ENCODE measurements at places on chromosomes 5 and 9.

DNA sequence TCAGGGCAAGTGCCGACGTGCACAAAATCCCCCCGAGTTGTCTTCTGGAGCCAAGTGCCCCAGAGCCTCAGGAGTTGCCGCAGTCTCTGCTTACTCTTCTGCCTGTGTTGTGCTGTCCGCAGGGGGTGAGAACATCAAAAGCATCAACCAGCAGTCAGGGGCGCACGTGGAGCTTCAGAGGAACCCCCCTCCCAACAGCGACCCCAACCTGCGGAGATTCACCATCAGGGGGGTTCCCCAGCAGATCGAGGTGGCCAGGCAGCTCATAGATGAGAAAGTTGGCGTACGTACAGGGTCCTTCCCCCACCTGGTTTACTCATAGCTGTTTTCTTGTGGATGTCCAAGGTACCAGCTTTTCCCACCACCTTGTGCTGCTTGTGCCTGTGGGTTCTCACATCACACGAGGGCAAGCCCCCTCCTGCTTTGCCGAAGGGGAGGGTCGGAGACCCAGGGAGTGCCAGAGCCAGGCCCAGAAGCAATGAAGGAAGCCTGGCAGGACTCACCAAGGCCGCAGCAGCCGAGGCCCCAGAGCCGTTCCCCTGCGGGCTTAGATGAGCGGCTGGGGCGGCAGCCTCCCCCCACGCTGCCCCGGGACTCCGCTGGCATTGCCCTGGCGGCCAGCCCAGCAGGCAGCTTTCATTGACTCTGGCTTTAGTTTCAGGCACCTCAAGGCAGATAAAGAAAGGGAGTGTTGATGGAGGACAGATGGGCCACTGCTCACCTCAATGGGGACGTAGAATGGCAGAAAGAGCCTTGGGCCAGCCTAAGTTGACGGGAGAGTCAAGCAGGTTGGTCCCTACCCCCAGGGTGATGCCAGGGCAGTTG is 33.7 kb upstream of the PRDM12 start:
- no peak for DNase-seq

DNA sequence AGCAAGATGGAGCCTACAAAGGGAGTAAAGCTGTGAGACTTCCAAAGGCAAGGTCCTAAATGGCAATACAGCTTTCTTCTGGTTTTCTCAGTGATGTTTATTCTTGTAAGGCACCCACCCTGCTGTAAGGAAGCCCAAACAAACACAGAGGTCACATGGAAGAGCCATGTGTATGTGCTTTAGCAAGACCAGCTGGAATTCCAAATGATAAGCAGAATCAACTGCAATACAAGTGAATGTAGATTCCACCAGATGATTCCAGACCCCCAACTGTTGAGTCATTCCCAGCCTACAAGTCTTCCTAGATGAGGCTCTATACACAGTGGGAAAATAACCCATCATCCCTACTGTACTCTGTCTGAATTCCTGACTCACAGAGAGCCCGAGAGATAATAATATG is 122.8 kb downstream of the DEPDC1B start:
- DNase-seq, result no peak

DNA sequence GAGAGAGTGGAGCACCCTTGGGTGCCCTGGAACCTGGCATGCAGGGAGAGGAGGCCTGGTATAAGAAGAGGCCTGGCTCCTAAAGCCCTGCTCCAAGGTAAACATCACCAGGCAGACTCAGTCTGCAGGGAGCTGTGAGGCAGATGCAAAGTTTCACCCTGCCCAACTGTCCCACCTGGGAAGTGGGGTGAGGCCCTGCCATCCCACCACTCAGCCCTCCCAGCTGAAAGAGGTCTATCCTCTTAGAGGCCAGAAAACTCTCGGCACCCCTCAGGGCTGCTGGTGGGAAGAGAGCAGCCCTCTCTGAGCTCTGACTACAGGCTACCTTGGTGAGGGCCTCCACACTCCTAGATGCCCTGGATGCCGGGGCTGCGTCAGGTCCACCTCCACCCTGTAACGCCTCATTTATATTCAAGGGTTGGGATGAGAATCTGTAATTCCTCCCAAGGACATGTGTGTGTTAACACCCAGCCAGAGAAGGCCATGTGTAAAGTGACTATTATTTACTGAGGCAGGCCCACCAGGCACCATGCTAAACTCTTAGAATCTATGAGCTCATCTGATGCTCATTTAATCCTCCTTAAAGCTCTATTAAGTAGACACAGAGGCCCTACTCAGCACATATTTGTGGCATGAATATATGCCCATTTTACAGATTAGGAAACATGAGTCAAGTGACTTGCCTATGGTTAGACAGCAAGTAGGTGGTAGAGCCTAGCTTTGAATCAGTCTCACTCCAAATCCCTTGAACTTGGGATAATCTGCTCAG is 205.9 kb downstream of the FSTL4 start:
- DNase-seq, result no peak

GRCh38 chr9:133340256-133340655 is 4.3 kb upstream of the SURF6 start:
- peak; percentile 65 for DNase-seq

GRCh38 chr9:18261181-18261580 is 212.8 kb upstream of the ADAMTSL1 start:
- DNase-seq, result no peak

DNA sequence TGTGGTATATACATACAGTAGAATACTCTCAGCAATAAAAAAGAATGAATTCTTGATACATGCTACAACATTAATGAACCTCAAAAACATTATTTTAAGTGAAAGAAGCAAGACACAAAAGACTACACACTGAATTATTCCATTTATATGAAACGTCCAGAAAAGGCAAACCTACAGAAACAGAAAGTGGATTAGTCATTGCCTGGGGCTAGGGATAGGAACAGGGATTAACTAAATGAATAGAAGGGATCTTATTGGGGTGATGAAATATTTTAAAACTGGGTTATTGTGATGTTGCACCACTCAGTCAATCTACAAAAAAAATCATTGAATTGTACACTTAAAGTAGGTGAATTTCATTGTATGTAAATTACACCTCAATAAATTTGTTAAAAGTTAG is 326.7 kb downstream of the PIK3R1 start:
- DNase-seq, result no peak

DNA sequence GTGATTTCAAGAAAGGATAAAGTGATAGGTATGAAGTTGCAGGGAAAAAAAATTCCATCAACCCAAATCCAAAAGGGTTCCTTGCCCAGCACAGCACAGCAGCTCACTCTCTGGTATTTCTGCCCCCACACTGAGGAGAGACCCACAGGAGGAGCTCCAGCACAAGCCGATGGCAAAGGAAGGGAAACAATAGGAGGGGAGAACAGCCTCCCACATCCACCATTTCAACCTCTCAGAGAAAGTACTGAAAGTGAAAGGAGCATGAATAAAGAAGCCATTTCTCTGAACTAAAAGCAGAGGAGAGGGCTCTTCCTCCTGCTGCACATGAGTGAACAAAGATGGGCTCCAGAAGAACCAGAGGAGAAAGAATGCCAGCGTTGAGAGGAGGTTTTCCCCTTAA is 54.9 kb upstream of the ZSWIM6 start:
- no peak for DNase-seq

- no peak for DNase-seq
Measured at GRCh38 chr9:70923961-70924360, 197.5 kb downstream of the TRPM3 start.

- no peak for DNase-seq
Measured at GRCh38 chr5:141870871-141871270, 7.3 kb downstream of the PCDH1 start.

DNA sequence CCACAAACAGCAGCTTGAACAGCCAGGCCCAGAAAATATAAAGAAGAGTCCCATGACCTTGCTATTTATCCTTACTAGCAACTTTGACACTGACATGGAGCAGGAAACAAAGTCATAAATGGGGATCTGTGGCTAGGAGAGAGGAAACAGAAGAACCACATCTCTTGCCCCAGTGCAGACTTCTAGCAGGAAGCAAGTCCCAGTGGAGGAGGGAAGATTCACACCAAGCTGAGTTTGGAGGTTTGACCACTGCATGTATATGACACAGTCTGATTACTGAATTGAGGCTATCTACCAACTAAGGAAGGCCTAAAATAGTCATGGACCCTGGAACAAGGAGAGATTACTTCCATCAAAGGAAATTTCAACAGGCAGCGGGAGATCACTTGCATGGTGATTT is 51.4 kb downstream of the CDH6 start:
- DNase-seq, result peak; percentile 10

DNA sequence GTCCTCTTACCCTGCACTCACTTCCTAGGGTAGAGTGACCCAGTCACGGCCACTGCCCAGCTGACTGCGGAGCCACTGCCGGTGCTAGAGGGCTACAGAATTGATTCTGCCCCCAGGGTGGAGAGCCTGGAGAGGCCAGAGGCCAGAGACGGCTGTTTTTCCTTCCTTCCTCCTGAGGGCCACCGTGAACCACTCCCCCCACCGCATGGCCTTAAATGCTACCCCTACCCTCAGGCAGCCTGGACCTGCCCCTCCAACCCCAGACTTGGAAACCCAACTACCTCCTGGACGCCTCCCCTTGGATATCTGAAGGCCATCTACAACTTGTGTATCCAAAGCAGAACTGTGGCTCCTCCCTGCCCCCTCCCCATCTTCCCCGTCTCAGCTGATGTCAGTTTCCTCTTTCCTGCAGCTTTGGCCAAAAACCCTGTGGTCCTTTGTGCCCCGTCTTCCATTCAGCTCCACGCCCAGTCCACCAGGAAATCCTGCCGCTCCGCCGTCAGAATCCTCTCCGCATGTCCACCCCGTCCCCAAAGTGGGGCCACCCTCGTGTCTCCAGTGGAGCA is 16.3 kb downstream of the SH2D3C start:
- DNase-seq, result peak; percentile 34

GRCh38 chr5:98349251-98349989 is 424.0 kb upstream of the RGMB start:
- peak; percentile 11 for DNase-seq

DNA sequence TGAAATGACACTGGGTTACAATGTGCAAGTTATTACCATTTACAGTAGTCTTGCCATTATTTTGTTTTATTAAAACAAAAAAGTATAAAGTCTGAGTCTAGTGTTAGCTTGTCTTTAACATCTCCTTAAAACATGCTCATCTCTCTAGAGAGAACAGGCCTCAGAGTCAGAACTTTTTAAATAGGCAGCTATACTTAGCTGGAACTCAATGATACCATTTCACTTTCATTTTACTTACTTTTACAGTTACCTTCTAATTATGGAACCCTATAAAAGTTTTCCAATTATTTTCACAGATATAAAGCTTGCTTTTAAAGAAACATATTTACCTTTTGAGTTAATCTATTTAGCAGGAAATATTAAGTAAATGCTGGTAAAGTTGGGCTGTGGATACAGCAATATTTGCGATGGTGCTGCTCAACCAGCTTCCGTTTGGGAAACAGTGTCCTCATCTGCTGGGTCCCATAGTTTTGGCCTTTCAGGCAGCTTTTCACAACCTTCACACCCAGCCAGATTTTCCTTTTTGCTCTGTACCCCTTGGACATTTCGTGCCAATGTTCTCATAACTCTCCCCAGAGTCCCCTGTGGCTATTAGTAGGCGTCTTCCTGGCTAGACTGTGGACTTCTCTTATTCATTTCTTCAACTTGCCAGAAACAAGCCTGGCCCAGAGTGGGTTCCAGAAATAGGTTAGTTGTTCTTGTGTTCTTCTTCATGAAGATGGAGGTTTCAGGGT is 36.3 kb upstream of the UBTD2 start:
- DNase-seq, result no peak

GRCh38 chr5:145510324-145510723 is 324.8 kb downstream of the PRELID2 start:
- no peak for DNase-seq

DNA sequence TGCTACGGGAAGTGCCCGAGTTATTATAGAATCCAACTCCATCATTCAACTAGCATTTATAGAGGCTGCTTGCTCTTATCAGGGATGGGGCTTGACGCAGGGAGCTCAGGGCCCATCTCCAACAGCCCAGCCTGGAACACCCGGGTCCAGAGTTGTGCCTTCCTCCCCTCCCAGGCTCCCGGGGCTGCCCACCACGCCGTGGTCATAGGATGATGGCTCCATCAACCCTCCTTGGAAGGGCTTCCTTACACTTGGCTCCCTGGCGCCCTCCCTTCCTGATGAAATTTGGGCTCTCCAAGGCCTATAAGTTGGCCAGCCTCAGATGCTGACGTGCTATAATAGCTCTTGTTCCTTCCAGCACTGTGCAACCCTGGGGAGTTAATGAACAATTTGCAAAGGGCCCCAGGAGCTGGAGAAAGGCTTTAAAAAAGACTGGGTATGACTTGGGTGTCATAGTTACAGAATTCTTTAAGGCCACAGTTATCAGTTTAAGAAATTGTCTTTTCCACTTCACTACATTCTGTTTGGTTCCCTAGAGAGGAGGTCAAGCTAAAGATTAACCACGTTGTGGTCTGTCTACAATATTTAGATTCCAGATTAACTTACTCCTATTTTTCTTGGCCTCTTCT is 42.5 kb upstream of the GADD45G start:
- DNase-seq, result no peak

DNA sequence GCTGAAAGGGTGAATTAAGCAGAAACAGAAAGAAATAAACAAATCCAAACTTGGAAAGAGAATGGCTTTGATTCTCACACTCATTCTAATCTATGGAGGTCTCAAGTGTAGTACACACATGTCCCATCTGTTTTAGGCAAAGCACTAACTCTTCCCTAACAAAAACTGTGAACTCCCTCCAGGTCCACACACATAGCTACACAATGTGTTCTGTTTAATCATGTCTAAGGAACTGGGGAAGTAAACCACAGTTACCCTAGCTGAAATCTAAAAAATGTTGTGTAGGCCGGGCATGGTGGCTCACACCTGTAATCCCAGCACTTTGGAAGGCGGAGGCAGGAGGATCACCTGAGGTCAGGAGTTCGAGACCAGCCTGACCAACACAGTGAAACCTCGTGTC is 118.7 kb upstream of the FST start:
- DNase-seq, result no peak

DNA sequence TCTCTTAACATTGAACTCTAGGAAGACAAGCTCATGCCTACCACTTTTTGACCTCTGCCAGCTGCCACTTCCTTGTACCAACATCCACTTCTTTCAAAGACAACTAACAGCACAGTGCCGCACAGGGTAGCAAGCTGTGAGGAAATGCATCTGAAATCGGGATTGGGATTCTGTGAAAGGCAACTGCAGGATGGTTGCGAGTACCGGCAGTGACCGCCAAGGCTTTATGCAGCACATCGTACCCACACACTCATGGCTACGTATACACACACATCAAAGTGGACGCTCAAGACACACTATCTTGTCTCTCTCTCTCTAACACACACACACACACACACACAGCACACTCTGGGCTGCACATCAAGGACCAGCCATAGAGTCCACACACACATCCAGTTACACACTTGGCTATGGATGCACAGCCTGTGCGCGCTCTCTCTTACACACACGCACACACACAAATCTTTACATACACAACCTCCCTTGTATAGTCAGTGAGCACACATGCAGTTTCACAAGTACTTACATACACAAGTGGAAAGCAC is 964 bp downstream of the HTR4 start:
- no peak for DNase-seq

- no peak for DNase-seq
Measured at GRCh38 chr9:127611603-127611898, 526 bp upstream of the STXBP1 start.

DNA sequence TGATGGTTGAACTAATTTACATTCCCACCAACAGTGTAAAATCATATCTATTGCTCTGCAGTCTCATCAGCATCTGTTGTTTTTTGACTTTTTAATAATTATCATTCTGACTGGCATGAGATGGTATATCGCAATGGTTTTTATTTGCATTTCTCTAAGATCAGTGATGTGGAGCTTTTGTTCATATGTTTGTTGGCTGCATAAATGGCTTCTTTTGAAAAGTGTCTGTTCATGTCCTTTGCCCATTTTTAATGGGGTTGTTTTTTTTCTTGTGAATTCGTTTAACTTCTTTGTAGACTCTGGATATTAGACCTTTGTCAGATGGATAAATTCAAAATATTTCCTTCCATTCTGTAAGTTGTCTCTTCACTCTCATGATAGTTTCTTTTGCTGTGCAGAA is 115.2 kb upstream of the CDH12 start:
- no peak for DNase-seq

All from hematopoietic multipotent progenitor cell treated with erythropoietin and hydrocortisone succinate and interleukin-3 and kit ligand, for 6 days (in vitro differentiated cells).